ENCODE measurements at places on chromosomes 7 and 10.

- DNase-seq = no peak
These were observed 123.7 kb downstream of the MPP7 start for GRCh38 chr10:28179006-28179742.

- DNase-seq = no peak
These were observed 65.6 kb downstream of the WIPF3 start for GRCh38 chr7:29871787-29872398.

GRCh38 chr10:124086787-124087671 lies 6.4 kb downstream of the CHST15 start:
- DNase-seq = no peak

DNA sequence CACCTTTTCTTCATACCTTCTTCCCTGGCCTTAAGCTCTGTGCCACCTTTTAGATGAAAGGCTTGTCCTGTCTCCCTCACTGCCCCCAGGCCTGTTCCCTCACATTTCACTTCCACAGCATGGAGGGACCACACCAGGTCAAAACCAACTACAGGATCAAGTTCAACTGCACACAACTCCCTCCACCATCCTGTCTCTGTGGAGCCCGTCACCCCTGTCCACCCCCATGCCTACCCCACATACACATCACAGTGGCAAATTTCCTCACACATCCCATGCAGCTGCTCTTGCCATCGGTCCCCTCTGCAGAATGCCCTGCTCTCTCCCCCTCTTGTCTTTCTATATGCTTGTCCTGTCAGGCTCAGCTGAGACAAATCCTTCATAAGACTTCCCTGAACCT lies 154.1 kb downstream of the USP6NL start:
- no peak for DNase-seq

GRCh38 chr10:85168243-85168642 lies 839.9 kb downstream of the CCSER2 start:
- DNase-seq = no peak

GRCh38 chr10:12720217-12720981 lies 281.1 kb downstream of the CCDC3 start:
- DNase-seq = no peak

DNA sequence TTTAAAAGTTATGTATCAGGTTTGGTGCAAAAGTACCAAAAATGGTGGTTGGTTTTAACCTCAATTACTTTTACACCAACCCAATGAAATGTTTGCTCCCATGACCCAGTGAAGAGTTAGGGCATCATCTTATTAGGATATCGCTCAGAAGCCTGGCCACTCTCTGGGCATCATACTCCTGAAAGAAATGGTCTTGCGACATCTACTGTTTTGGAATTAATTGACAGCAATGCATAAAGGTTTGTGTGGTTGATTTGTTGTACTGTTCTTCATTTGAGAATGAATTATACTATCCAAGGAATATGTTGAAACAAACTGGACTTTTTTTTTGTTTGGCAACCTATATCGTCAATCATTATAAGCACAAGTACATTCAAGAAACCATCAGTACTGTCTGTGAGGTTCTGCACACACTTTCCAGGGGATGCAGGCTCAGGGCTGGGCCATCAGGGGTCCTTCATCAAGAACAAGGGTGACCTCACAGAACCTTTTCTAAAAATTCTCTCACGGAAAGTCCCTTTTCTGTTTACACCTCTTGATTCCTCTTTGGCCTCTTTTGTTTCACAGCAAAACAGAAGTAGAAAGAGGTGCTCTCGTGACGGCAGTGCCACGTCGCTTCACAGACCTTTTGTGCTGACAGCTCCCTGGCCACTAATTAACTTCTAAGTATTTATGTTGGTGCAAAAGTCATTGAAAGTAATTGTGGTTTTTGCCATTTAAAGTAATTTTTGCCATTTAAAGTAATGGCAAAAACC lies 117.2 kb upstream of the KLF6 start:
- DNase-seq = no peak

DNA sequence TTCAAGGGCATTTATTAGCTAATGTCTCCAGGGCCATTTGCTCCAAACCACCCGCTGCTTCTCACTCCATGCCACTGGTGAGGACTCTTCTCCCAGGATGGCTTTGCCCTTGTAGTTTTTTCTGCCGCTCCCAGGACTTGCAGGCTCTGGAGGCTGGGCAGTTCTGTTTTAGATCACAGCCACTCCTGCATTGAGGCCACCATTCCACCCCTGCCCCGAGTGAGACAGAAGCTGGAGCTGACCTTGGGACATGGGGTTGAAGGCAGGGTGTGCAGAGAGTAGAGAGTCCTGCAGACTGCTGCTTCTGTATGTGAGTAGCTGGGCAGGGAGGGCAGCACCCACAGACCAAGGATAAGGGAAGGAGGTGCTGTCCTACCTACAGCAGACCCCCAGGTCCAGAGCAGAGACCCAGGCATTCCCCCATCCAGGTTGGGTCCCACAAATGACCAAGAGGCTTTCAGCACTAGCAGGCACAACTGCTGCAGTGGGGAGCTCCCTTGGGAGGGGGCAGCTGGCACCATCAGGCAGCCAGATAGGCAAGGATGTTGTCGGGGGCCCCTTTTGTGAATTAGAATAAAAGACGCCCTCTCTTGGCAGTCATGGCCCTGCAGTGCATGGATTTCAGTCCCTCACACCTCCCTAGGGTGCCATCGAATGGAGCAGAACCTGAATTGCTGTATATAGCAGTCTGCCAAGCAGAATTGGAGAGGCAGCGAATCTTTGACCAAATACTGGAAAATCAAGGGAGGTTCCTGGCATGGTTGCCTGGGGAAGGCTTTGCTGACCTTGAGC lies 22.7 kb upstream of the ADCYAP1R1 start:
- DNase-seq = no peak

DNA sequence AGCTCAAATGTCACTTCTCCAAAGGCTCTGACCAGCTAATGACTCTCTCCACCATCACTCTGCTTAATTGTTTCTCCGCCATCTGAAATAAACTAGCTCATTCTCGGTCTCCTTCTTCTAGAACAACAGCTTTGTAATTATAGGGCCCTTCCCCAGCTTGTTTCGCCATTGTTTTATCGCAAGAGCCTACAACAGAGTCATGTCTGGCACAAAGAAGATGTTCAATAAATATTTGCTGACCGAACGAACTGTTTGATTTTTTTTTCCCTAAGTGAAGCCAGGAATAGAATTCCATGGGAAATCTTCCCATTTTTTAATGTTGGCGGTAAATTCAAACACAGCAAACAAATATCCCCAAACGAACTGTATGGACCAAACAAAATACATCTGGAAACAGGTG lies 63.8 kb upstream of the NMT2 start:
- DNase-seq = no peak

DNA sequence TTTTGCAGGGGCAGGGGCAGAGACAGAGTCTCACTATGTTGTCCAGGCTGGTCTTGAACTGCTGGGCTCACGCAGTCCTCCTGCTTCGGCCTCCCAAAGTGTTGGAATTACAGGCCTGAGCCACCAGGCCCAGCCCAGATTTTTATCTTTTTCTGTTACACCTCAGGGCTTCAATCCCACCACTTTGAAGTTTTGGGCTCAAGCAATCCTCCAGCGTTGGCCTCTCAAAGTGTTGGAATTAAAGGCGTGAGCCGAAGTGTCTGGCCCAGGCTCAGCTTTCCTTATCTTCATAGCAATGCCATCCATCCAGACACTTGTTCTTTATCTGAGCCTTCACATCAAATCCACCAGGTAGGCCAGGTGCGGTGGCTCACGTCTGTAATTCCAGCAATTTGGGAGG lies 4.1 kb downstream of the TAF6 start:
- DNase-seq = no peak

DNA sequence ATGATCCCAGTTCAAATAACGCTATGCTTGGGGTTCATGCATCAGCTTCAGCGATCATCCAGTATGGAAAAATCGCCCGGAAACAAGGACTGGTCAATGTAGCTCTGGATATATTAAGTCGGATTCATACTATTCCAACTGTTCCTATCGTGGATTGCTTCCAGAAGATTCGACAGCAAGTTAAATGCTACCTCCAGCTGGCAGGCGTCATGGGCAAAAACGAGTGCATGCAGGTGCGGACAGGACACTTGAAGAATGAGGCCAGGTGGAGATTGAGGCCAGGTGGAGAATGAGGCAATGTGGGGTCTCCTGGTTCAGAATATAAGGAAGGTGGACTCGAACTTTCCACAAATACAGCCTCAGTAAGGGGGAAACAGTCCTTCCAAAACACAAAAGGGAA lies 105.8 kb downstream of the TRRAP start:
- DNase-seq = no peak

DNA sequence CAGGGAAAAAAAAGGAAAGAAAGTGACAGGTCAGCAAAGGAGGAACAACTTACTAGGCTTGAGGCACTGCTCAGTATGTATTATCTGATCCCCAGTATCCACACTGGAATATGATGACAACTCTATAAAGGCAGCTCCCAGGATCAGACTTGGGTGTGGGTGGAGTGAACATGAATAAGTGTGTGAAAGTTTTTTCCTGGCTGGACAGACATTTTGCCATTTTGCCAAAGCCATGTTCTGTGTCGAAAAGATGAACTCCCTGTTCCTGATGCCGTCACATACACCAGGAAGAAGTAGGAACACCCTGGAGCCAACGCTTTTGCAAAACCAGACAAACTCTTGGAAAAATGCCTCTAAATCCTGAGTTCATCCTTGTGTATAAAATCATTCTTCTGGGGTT lies 143.2 kb upstream of the MEOX2 start:
- DNase-seq = no peak

GRCh38 chr7:104973227-104973626 lies 40.8 kb upstream of the KMT2E start:
- DNase-seq = no peak

All from stimulated activated CD8-positive, alpha-beta memory T cell treated with anti-CD3 and anti-CD28 coated beads, Interleukin-4, amount 100 ng/mL, for 1 hour (primary cell).